ENCODE measurements at places on chromosomes 12 and 14. TPM values are rescaled to one million over a fixed set of nuclear protein-coding genes. Genes with fewer than 3 reads are reported as not detected.

GRCh38 chr12:104680491-104680890 is 223.7 kb downstream of the CHST11 start:
- DNase-seq, result no peak

DNA sequence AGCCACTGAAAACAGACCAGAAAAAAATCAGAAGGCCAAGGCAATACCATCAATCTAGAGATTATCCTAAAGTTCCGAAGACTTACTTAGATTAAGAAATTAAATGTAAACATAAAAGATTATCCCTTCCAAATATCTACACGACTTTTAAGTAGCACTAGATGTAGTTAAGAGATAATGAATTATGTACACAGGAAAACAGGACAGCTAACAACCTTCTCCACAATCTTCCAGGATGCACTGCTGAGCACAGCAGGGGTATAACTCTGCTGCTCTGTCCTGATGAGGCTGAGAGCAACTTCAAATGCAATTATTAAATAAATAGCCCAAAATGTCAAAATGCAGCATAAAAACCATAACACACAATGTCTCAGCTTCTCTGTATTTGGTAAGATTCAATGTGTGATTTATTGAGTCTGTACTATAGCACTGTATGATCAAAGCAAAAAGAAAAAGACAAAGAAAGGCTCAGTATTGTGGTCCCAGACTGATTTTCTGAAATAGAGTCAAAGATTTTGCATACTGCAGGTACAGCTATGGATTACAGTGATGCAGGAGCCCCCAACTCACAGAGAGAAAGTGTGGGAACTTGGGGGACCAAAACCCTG is 56.9 kb downstream of the TMTC1 start:
- no peak for DNase-seq

DNA sequence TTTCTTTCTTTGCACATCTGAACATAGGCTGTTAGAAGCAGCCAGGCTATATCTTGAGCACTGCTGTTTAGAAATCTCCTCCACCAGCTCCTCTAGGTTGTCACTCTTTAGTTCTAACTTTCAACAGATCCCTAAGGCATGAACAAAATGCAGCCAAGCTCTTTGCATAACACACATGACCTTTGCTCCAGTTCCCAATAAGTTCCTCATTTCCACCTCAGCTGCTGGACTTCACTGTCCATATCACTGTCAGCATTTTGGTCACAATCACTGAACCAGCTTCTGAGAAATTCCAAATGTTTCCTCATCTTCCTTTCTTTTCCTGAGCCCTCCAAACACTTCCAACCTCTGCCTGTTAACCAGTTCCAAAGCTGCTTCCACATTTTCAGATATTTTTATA is 27.6 kb upstream of the C14orf132 start:
- DNase-seq, result no peak

- DNase-seq, result no peak
Measured at GRCh38 chr12:46379352-46379751, 6.8 kb upstream of the SLC38A2 start.

DNA sequence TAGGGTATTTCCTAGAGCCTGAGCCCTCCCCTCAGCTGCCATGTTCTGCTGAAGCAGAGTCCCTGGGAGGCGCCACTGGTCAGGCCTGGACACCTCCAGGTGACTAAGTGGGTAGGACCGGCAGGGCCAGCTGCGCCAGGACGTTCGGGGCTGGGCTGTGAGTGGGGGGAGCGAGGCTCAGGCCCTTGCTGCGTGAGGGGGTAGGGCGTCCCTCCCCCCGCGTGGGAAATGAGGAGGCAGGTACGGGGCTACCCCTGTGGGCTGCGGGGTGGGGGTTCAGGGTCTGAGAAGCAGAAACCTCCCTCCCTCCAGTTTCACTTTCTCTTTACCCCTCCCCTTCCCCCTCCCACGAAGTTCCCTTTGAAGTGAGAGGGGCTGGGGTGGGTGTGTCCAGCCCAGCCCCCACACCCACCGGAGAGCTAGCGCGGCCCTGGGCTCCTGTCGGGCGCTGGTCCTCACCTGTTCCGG is 22.1 kb upstream of the KIF26A start:
- DNase-seq, result no peak

- DNase-seq, result peak; percentile 72
Measured at GRCh38 chr14:23327947-23328744, 6.9 kb downstream of the PABPN1 start.

- no peak for DNase-seq
Measured at GRCh38 chr14:34857689-34858449, 17.3 kb downstream of the BAZ1A start.

GRCh38 chr12:104181313-104181712 is 34.3 kb upstream of the TXNRD1 start:
- no peak for DNase-seq

- DNase-seq, result no peak
Measured at GRCh38 chr12:58657190-58657589, 263.1 kb downstream of the LRIG3 start.

DNA sequence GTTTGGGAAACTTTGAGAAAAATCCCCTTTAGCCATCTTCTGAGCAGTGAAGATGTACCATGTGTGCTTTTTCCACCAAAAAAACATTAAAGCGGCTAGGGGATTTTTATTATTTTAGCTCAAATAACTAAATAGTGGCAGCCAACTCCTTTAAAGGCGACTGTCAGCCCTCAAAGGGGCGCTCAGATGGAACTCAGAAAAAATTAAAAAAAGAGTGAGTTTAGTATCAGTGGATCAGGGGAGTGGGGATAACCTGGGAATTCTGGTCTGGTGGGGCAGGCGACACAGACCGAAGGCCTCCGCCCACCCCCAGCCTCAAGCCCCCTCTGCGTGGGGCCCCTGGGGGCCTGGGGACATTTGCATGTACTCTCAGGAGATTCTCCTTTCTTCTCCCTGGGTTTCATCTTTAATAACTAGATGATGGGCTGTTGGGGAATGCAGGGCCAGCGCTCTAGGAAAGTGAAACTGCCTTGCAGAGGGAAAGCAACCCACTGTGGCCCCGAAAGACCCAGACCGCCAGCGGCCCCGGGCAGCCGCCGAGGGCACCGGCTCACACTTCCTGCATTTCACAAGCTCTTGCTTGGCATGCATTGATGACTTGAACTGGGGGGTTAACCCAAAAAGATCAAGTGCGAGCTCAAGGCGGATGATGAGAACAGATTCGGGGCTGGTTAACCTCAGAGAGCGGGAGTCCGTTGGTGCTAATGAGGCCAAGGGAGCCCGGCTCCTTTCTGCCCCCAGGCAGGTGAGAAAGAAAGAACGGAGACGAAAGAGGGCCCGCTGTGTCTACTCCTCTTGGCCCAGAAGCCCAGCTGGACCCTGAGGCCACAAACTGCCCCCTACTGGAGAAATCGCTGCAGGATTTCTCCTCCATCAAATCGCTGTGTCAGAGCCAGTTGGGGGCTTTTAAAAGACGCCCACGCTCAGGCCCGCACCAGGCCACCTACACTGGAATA is 7.3 kb upstream of the BATF start:
- no peak for DNase-seq

- no peak for DNase-seq
Measured at GRCh38 chr12:129893691-129894090, 10.1 kb downstream of the TMEM132D start.

- no peak for DNase-seq
Measured at GRCh38 chr14:23556700-23557440, 799 bp downstream of the THTPA start.

GRCh38 chr12:46266869-46267574 is 1.8 kb downstream of the SLC38A1 start:
- peak; percentile 71 for DNase-seq

DNA sequence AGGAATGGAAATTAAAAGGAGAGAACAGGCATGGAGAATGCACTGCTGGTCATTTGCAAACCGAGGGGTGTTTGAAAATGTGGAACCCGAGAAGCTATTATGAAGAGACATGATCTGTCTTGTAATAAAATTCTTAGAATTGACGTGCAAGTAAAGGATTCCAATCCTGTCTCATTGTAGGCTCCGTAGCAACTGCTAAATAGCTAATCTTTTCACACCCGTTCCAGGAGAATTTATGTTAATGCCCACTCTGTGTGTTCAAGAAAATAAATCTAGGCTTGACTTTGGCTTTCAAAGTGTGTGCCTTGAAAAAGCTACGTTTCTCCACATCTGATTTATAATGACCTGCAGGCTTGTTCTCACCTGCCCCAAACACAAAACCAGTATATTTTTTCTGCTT is 380.9 kb downstream of the GLT1D1 start:
- DNase-seq, result no peak

DNA sequence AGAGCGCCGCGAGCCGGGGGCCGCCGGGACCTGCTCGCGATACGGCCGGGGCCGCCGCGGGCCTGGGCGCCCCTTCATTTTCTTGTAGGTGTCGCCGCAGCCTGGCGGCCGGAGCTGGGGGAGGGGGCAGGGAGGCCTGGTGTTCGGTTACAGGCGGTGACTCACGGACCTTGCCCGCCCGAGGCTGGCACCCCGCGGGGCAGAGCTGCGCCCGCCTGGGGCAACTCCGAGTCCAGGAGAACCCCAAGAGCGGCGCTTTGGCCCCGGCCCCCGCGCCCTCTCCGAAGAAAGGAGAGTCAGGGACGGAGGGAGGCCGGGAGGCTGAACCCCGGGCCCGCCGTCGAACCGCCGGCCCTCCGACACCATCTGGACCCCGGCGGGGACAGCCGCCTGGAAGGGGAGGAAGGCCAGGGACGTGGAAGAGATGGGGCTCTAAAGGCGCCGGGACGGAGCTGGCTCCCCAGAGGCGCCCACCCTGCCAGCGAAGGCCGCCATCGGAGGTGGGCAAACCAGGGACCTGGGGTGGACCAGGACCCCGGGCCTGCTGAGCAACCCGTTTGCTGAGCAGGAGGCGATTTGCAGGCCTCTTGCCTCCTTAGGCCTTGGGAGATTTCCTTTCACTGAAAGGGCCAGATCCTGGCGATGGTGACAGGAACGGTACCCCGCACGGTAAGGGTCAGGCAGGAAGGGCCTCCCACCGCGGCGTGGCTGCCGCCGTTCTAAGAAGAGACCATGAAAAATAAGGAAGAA is 843 bp upstream of the NUAK1 start:
- peak; percentile 47 for DNase-seq

DNA sequence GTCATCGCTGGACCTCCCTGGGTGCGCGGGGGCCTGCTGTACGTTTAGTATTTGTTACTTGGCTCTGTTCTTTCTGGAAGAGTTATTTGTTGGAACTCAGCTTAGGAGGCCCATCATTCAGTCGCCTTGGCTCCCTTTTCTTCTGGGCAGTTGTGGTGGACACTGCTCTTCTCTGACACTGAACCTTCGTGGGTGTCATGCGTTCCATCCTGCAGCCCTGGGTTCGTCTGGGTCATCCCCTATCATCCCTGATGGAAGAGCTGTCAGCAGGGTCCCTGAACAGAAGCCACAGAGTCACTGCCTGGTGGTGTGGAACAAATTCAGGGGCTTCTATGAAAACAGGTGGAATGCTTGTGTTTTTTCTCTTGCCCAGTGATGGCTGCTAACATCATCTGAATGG is 52.9 kb upstream of the SCN8A start:
- no peak for DNase-seq

DNA sequence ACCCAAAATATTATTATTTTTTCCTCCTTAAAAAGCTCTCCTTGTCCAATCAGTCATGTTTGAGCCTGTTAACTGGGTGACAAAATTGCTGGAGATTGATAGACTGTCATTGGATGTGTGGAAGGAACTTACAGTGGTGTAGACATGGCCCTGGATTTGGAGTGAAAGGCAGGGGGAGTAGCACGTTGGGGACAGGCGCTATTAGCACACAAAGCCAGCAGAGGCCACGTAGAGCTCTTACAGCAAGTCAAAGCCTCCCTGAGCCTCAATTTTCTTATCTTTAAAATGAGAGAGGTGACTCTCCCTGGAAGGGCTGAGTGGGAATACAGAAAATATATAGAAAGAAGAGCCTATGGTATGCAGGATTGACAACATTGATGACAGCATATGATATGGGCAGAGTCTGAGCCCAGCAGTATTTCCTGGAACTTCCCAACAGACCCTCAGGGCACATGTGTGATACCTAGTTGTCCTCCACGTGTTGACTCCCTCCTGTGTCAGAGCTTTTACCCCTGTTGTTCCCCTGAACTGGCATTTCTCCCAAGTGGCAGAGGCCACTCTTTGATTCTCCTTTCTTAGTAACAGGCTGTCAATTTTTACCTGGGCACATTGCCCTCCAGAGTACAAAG is 504.9 kb downstream of the VRK1 start:
- no peak for DNase-seq

Gene FGF6
- total RNA-seq, result not detected

Gene EIF2S3B
- not detected for total RNA-seq

Gene SERPINA12
- total RNA-seq, result not detected

Gene CCDC184
- total RNA-seq, result 26.1 TPM

Gene ZCCHC8
- total RNA-seq, result 22.6 TPM

Gene SRRM4
- total RNA-seq, result 52.4 TPM

Gene AMN
- total RNA-seq, result 0.20 TPM
